ENCODE measurements at places on chromosomes 2 and 18.

GRCh38 chr2:165113414-165113813 lies 90.4 kb downstream of the SCN3A start:
- no peak for DNase-seq

GRCh38 chr18:48943736-48944527 lies 6.8 kb downstream of the SMAD7 start:
- DNase-seq: no peak

DNA sequence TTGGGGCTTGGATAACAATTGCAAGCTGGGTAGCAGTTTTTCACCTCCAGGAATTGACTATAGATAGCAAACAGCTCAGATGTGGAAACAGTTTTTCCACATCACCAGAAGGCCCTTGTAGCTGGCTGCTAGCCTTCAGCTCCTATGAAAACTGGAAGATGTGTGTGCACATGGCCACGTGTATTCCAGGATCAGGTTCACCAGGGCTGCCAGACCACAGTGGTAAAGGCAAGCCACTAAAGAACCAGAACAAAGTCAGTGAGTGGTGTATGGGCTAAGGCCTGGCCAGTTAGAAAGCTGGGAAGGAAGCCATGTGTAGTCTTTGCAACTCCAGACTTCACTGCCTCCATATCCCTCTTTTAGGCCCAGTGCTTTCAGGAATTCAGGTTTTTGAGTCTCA lies 12.9 kb downstream of the LRRTM1 start:
- DNase-seq: no peak

DNA sequence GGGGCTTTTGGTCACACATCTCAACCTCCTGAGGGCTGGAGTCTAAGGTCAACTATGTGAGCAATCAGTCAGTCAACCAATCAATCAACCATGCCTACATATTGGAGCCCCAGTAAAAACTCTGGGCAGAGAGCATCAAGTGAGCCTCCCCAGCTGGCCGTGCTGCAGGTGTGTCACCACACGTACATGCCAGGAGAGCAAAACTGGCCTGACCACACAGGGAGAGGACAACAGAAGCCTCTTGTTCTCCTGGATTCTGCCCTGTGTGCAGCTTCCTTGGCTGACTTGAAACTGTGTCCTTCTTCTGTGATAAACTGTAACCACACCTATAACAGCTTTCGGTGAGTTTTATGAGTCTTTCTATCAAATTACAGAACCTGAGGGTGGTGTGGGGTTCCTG lies 25.9 kb downstream of the GPR35 start:
- no peak for DNase-seq

DNA sequence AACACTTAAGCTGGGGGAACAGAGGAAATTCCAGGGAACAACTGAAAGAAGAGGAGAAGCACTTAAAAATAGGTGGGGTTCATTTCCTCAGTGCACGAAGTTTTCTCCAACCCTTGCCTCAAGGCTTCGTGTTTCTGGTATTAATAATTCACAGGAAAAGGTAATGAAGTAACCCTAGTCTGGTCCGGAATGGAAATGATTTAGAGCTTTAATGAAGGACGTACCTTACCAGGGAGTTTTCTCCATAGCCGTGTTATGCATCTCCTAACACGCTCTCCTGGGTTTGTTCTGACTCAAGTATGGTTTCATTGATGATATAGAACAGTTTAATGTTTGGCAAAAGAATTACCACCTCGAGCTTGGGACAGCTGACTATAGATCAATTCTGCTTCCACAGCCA lies 214.2 kb downstream of the MTX2 start:
- no peak for DNase-seq

DNA sequence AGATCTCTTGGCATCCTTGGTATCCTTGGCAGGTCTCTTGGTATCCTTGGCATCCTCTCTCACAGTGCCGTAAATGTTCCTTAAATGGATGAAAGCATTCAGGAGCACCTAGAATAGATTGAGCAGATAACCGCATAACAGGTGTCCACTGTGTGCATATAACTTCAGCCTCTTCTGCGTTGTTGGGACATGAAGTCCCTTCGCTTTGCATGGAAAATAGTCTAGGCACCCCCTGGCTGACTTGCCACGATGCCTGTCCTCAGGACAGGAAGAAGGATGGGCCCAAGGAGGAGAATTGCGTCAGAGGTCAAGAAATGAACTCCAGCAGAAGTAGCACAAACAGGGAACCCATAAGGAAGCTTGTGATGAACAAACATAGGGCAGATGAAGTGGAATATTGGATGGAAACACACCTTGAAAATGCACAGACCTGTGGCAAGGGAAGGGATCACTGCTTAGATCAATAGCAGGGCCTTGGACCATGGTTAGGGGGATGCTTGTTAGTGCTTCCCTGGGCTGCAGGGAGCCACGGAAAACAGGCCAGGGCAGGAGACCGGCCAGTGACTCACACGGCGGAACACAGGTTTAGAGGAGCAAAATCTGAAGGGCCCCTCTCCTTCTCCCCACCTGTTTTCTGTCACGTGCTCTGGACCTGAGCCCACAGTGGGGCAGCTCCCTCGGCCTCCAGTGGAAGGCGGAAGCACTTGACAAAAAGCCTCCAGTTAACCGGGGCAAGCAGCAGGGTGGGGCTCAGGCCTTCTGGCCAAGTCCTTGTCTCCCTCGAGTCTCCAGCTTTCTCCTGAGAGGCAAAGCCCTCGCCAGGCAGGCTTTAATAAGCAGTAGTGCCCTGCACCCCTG lies 99.2 kb upstream of the ASAP2 start:
- DNase-seq: no peak

- no peak for DNase-seq
Measured at GRCh38 chr2:97210325-97210724, 97.4 kb downstream of the ANKRD36 start.

DNA sequence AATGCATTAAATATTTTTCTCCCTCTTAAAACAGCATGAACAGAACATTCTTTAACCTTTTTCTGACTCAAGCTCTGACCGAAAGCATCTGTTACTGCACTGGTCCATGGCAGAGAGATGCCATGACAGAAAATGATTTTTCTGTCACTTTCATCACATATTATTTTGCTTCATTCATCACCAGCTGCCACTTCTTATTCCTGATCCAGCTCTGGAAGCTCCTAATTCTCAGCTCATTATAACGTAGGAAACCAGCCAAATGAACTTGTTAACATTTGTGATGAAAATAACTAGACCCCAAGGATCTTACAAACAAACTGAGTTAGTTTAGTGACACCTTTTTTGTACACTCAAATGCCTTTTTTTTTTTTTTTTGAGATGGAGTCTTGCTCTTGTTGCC lies 7.6 kb upstream of the CFLAR start:
- DNase-seq: no peak

- no peak for DNase-seq
Measured at GRCh38 chr18:58315739-58316215, 271.8 kb downstream of the NEDD4L start.

DNA sequence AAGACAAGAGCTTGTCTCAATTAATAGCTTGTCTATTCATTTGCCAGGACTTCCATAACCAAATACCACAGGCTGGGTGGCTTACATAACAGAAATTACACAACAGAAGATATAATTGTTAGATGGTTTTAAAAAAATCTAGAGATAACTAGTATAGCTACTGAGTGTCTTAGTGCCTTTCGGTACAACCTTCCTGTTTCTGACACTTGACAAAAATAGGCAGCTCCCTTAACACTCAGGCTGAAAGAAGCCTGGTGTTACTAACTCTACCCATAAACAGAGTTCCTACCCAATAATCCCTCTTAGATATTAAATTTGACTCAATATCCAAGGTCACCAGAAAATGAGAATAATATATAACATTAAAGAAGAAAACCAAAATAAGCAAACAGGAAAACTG lies 129.7 kb downstream of the BARD1 start:
- DNase-seq: no peak

DNA sequence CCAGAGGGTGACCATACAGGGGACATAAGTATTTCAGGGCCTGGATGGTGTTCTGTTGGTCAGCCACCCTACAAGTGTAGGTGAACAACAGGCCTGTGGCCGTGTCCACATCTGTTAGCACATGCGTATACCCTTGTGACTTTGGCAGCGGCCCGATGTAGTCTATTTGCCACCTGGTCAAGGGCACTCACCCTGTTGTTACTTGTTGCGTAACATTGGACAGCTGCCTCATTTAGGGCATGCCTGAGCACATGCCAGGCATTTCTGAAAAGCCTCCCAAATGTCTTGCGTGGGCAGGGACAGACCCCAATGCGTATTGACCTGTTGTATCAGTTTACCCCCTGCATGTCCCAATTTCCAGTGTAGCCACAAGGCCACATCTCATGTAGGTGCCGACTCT lies 235.0 kb downstream of the MBD5 start:
- DNase-seq: no peak

DNA sequence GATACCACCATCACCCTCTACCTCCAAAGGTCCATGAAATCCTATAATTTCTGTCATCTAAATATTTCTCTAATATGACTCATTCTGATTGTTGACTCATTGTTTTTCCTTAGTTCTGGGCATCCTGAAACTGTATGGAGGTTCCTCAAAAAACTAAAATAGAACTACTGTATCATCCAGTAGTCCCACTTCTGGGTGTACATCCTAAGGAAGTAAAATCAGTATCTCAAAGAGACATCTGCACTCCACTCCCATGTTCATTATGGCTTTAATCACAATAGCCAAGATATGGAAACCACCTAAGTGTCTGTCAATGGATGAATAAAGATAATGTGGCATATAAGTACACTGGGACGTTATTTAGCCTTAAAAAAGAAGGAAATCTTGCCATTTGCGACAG lies 125.8 kb upstream of the MYO3B start:
- no peak for DNase-seq

DNA sequence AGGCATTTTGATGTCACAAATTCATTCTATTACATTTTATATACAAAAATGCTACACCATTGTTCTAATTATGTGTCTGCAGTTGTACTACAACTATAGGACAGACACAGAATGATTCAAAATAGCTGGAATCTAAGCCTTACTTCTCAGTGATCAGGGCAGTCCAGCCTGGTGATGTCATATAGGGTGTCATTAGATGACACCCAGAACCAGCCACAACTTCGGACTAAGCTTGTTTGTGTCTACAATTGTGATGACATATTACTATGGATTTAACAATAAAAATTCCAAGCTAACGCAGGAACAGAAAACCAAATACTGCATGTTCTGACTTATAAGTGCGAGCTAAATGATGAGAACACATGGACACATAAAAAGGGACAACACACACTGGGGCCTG lies 31.0 kb downstream of the M1AP start:
- no peak for DNase-seq

- no peak for DNase-seq
Measured at GRCh38 chr2:230893841-230894781, 29.4 kb downstream of the ITM2C start.

- no peak for DNase-seq
Measured at GRCh38 chr2:178523596-178524134, 43.4 kb downstream of the PLEKHA3 start.

DNA sequence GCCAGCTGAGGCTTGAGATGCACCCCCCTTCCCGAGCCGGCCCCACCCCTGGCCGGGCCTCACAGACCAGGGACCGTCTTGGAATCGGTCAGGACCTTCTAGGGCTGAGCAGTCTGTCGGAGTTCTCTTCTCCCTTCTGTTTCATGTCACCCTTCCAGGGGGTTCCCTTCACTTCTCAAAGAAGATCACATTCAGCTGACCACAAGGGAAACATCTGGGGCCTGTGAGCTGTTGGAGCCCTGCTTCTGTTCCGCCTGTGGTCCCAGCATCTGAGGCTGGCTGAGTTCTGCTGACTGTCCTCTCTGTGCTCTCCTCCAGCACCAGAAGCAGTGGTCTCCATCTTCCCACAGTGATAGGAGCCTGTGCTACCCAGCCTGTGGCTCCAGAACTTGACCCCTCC lies 106.5 kb downstream of the SEPTIN10 start:
- no peak for DNase-seq

DNA sequence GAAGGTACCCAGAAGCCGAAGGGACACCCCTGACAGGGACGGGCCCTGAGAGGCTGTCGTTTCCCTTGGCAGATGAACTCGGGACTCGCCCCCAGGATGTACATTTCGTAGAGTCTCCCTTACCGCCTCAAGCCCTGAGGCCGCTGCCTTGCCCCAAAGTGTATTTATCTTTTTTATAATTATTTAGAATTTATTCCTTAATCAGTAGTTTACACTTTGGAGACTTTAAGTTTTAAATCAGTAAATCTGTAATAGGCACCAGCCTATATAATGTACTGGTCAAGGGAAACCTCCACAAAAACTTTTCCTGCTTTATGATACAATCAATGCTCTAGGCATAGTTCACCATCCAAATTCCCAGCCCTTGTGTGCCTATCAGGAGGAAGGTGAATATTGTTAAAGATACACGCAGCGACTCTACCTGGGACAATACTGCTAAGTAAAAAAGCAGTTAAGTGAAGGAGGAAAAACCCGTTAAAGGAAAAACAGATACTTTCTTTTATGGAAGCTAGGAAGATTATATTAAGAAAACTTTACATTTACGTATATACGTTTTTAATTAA lies 848 bp downstream of the VRK2 start:
- DNase-seq: no peak

- DNase-seq: no peak
Measured at GRCh38 chr2:179533875-179534274, 269.2 kb upstream of the SESTD1 start.

- no peak for DNase-seq
Measured at GRCh38 chr2:142865924-142866323, 11.5 kb upstream of the KYNU start.

- DNase-seq: no peak
Measured at GRCh38 chr2:18845854-18846445, 256.6 kb upstream of the NT5C1B start.

GRCh38 chr2:137838255-137839092 lies 125.8 kb upstream of the HNMT start:
- no peak for DNase-seq

DNA sequence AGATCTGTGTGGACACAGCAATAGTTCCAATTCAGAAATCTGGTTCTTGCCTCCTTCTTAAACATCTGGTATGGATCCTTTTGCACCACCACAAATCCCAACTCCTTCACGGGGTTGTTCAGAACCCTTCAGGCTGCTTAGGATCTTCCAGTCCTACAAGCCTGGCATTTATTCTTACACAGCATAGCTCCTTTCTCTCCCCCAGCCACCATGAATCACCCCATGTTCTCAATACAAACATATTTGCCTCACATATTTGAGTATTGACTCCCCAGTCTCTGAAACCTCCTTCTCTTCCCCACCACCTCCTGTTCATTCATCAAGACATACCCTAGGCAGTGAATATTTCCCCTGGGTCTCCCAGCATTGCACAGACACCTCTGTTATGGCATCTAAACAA lies 155.2 kb downstream of the ALK start:
- no peak for DNase-seq

DNA sequence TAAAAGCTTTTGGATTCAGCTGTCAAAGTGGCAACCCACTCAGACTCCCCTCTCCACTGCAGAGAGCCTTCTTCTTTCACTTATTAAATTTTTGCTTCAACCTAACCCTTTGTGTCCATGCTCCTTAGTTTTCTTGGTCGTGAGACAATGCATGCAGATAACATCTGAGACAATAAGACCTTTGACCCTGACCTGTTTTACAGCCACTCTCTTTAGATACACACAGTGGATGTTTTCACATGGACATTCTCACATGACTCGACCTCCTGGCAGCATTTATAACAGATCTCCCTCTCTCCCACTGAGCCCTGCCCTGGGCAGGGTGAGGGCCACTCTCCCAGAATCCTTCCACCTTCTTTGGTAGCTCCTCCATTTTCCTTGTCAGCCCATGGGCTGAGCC lies 30.4 kb upstream of the IL36G start:
- DNase-seq: no peak

Measured in T-helper 2 cell treated with Interferon-gamma antibody and Interleukin-4, amounts not matched to agents 5 μg/mL and 100 μg/mL, for 36 hours (primary cell).